ENCODE measurements at places on chromosomes 11 and 22.
A peak's percentile ranks its signal among the peaks of the same experiment; 100 is the strongest.

- no peak for DNase-seq
These were observed 483.0 kb downstream of the MN1 start for GRCh38 chr22:27318516-27318915.

- no peak for DNase-seq
These were observed 85.5 kb downstream of the DGCR2 start for GRCh38 chr22:19036523-19037273.

DNA sequence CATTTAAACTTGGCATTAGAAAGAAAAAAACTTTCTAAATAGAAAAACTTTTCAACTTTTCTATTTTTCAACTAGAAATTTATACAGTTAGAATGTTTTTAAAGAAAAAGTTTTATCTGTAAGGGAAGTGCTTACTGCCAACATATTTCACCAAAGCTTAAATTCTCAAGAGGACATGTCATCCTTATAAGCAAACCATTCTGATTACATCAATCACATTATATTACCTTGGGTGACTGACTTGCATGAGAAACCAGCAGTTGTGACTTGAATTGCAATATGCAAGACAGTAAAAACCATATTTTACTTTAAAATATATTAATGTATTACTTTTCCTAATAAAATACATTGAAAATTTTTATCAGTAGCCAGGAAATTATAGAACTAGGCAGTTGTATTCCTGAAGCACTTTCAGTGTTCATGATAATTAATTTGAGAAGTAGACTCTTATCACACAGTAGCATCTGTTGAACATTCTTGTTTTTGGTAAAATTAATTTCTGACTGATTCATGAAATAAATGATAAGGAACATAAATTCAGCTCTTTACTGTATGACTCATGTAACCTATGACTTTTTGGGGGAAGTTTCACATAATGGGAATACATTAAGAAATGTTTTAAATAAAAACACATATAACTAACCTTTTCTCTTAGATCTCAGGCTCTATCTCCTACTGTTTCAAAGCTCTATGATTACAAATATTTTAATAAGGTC is 345.0 kb upstream of the CCDC179 start:
- no peak for DNase-seq

- no peak for DNase-seq
These were observed 5.6 kb downstream of the INPPL1 start for GRCh38 chr11:72229925-72230763.

- DNase-seq: no peak
These were observed 1.7 kb downstream of the RPS19BP1 start for GRCh38 chr22:39530692-39531331.

DNA sequence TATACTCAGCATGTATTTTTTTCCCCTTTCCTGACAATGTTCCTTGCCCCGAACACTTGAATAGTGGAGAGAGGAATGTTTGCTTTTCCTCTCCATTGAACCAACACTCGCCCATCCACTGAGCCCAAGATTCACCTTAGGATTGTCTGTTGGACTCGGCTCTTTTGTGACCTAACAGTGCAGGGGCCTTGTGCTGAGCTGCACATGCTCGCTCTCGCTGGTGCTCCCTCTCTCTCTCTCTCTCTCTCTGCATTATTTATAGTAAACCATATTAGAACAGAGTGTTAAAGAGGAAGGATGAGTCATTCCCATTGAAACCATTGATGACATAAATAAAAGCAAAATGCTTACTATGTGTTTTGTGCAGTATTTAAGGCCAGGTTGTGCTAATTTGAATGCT is 20.7 kb downstream of the ZBTB16 start:
- DNase-seq: no peak

DNA sequence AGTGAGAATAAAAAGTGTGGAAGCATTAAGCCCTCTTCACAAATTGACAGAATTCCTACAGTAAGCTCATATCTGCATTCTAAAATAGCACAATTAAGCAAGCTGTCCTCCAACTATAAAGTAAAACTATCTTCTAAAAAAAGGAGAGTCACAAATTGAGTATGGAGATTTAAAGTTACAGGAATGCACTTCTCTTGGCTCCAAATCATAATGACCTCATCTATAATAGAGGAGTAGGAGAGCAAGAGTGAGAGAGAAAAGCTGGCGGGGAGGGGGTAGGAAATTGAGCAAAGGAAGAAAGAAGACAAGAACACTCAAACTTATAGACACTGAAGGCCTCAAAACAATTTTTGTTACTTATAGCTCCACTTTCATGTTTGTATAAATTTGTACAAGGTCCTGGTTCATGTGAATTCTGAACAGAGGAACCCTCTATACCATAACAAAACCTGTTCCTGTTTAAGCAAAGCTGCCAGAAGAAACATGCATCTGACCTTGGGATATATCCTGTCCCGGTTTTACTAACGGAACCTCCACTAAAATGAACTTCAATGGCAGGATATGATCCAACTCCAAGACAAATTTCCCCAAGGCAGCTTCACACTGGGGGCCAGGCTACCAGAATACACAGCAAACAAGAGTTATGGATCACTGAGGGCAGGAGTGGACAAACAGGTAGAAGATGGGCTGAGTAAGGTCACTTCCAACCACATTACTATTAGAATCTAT is 37.2 kb downstream of the SLC35F2 start:
- DNase-seq: no peak

DNA sequence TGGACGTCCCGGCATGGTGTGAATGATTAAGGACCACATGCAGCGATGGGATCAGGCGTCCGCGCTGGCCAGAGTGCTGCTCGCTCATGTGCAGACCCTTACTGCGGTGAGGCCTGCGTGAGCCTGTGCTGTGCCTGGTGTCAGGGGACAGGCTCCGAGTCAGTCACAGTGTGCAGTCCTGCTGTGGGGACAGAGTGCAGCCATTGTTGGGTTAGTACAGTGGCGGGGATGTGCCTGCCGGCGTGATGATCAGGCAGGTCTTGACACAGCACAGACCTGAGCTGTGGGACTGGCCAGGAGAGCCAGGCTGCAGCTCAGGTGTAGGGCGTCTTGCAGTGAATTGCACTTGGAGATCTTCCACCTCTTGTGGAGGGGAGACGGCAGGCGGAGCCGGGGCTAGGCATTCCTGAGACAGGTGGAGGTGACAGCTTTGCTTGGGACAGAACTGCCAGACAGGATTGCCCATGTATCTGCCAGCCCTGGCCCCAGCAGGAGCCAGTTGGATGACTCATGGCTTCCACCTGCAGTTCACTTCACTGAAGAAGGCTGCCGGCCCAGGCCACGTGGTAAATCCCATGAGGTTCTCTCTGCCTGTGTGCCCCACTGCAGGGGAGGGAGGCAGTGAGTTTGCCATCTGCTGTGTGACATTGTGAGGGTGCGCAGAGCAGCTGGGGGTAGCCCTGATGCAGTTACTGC is 17.3 kb downstream of the TRMU start:
- DNase-seq: no peak

- DNase-seq: no peak
These were observed 9.9 kb upstream of the OR8D2 start for GRCh38 chr11:124329787-124330478.

DNA sequence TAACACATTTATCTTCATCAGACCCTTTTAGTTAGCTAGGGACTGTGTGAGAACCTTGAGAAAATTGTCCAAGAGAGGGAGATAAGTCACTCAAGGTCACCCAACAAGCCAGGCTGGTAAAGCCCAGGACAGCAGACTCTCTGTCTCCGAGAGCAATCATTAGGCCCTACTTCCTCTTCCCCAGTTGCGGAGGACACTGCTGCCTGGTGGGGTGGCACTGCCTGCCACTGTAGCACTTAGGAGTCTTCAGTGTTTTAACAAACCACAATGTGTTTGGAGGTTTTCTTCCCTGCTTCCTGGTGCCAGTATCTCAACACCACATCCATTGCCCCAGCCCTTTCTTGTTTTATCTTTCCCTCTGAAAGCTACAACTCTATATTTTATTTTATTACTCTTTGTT is 132.1 kb upstream of the LDLRAD3 start:
- no peak for DNase-seq

- peak; percentile 50 for DNase-seq
These were observed 4.9 kb upstream of the CNTN5 start for GRCh38 chr11:99015634-99016454.

- no peak for DNase-seq
These were observed 46.0 kb upstream of the GRAMD1B start for GRCh38 chr11:123384116-123384515.

- no peak for DNase-seq
These were observed 9.1 kb upstream of the PSMA1 start for GRCh38 chr11:14529321-14529720.

GRCh38 chr11:133834682-133835592 is 10.4 kb downstream of the SPATA19 start:
- DNase-seq: no peak

GRCh38 chr11:70200212-70200844 is 2.8 kb upstream of the FADD start:
- no peak for DNase-seq

- no peak for DNase-seq
These were observed 102.9 kb downstream of the MTNR1B start for GRCh38 chr11:93072229-93072914.

DNA sequence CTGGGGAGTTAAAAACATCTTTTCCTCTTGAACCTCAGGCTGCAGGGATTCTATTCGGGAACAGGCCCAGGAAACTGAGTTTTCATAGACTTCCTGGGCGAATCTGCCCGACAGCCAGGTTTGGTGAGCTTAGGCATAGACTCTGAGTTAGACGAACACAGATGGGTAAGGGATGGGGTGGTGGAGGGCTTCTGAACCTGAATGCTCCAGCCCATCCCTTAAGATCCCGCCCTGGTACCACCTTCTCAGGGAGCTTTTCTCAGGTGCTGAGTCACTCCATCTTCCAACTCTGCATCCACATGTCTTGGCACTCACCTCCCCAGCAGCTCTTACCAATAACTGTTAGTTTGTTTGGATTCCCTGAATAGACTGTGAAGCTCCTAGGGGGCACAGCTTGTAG is 37.4 kb downstream of the MICAL2 start:
- no peak for DNase-seq

GRCh38 chr11:36449561-36450096 is 60.4 kb downstream of the TRAF6 start:
- no peak for DNase-seq

GRCh38 chr22:48376936-48377712 is 1450.5 kb downstream of the BRD1 start:
- DNase-seq: no peak

- no peak for DNase-seq
These were observed 57.5 kb upstream of the ALX4 start for GRCh38 chr11:44367452-44367851.

DNA sequence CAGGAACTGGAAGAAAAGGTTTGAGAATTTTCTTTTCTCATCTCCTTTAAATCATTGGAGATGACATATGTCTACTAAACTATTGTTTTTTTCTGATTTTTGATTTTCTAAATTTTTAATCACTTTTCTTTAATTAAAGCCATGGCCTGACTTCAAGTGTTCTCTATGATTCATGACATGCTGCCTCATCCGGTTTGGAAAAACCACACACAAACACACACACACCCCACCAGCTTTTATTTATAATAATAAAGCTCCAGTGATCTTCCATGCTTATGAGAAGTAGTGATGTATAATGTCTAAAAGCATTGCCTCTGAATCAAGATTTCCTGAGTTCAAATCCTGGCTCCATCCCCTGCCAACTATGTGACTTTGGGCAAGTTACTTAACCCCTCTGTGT is 179.2 kb downstream of the SPON1 start:
- DNase-seq: no peak

DNA sequence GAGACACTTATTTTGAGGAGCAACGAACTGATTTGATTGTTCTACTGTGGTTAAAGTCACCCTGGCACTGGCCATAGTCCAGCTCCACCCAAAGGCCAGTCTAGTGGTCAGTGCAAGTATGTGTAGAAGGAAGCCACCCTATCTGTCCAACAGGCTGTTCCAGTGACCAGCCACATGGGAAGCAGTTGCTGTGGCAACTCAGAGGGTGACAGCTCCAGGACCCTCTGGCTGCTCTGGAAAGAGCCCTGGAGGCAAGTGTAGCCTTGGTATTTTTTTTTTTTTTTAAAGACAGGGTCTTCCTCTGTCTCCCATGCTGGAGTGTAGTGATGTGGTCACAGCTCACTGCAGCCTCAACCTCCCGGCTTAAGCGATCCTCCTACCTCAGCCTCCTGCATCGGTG is 27.8 kb downstream of the LMO1 start:
- no peak for DNase-seq

DNA sequence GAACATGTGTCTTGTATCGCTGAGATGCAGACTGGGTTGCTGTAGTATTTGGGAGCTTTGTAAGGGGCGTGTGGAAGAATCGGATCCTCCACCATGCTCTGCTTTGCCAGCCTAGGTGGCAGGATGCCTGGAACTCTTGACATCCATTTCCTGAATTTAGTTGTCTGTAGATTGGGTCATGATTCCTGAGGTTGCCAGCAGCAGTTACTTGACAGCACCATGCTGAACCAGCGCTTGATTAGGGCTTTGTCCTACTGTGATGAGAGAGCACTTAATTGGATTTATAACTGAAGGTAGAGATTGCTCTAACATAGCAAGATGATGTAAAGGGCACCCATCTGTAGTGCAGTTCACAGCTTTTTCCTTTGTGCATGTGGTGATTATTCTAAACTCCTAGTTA is 75.6 kb upstream of the HORMAD2 start:
- DNase-seq: no peak

GRCh38 chr11:61815790-61816735 is 740 bp downstream of the FADS1 start:
- peak; percentile 71 for DNase-seq

GRCh38 chr11:117444256-117444655 is 116.6 kb downstream of the CEP164 start:
- no peak for DNase-seq

DNA sequence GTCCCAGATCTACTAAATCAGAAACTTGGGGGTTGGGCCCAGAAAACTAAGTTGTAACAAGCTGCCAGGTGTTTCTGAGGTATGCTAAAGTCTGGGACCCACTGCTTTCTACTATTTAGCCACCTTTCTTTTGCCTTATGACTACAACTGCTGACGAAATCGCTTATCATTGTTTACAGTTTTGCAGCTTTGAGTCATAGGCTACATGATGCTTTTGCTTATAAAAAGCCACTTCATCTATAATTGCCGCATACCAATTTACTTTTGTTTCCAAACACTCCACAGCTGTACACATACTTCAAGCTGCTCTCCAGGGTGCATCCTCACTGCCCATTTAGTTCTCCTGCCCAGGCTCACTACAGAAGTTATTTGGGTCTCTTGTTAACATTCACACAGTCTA is 144.7 kb downstream of the ENTHD1 start:
- DNase-seq: no peak

DNA sequence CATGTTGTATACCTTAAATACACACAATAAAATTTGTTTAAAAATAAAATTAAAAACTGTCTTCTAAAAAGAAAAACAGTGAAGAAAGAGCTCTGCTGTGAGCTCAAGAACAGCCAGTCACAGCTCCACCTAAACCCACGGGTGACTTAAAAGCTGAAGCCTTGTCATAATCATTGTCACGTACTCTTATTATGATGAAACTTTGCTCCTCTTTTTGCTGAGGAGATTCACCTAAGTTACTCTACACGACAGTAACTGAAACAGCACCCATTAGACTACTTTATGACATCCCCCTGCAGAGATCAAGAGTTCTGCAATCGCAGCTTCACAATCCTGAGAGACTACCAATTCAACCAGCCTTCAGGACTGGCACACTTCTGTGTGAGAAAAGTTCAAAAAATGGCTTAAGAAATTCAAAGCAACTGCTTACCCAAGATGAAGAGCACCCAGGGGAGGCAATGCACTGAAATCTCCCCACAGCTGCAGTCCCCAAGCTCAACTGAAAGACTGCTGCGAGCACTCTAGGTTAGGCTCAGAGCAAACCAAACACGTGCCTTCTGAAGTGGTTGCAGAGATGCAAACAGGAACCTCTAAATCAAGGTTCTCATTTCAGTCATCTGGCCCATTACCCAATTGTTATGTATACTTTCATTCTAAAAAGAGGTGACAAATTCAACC is at the start of gene JAML:
TSS of gene JAML (minus strand) at position 501 of the 678 bp plus-strand sequence. CDS start 10,145 bp downstream, outside the sequence.
- no peak for DNase-seq

GRCh38 chr11:44057340-44057739 is 8.7 kb upstream of the ACCS start:
- no peak for DNase-seq
